RPMI7951 (cell line): ENCODE measurements at places on chromosomes 7 and 10.

GRCh38 chr10:22977751-22978150, 49.9 kb downstream of the ARMC3 start:
- DNase-seq, result peak; percentile 13

DNA sequence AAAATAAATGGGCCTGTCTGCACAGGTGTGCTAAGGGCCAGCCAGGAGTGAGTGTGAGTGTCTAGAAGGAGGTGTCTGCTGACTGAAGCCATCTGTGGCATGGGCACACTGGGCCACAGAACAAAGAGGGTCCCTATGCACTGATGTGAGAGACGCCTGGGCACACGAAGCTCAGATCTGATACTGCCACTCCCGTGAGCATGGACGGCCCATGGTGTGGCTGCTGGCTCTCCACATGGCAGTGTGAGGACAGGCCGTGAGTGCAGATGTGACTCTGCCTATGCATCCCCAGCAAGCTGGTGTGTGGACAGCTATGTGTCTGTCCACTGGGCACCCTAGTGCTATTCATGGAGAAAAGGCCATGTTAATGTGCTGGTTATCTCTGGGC, 12.8 kb upstream of the MYL7 start:
- no peak for DNase-seq

DNA sequence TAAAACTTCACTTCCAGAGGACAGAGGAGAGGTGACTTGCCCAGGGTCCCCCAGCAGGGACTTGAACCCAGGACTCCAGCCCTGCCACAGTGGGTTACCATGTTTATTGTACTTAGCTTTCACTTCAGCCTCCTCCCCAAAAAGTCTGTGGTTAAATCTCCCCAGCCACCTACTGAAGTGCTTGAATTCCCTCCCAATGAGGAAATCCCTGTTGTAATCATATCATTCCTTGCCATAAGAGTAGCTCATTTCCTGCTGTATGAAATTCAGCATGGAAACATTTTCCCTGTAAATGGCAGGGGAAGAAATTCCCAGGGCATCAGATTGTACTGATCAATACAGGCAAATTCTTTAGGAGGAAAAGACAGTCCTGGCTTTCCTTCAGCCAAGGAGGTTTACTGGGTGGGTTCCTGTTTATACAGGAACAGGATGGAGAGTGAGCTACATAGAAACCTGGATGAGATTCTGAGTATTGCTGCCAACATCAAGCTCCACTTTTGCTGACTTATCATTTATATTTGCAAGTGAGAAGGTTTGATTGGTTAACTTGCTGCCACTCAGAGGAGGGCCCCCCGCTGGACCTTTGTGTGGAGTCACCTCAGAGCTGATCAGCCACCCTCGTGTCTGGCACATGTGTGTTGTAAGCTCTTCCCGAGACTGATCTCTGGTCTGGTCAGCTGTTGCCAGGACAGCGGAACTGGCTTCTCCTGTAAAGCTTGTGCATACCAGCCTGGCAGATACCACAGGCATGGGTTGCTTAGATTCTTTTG, 16.4 kb upstream of the PDZD8 start:
- DNase-seq, result peak; percentile 39

DNA sequence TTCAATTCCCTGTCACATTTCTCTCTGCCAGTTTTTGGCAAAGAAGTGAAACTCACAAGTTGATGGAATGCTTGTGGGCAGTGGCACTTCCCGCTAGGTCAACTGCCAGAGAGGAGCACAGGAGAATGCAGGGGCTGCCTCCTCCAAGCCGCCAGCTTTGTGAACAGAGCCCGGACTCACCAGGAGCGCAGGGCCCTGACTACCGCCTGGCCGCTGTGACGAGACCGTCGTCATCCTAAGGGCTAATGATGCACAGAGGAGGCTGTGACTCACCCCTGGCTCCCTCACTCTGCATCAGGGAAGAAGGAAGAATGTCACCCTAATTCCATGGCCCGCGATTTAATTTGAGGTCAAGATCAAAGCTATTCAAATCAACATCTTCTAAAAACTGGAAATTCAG, 123.9 kb downstream of the TAX1BP1 start:
- no peak for DNase-seq

DNA sequence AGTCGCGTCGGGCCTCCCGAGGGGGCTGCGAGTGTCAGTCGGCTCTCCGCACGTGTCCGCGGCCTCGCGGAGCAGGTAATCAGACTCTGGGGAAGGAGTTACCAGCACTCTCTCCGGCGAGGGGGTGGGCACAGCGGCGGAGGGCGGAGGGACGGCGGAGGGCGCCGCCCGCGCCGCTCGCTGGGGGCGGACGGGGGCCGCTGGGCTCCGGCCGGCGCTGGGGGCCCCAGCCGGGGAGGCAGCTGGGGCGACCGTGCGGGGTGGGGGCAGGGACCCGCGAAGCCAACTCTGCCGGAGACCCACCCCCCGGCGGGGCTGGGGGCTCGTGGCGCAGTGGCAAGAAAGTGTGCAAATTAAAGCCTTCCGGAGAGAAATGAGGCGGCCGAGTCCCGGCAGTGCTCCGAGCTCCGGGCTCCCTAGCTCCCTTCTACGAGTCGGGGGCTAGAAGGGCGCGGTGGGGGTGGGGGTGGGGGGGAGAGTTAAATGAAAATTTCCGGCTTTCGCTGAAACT, at the start of gene CDK6:
Gene CDK6, minus strand, starts transcription at position 85 of the 511 bp plus-strand sequence. CDS start 3,250 bp downstream, outside the sequence.
- DNase-seq, result peak; percentile 72

GRCh38 chr7:152760854-152761748, 1.5 kb downstream of the ACTR3B start:
- DNase-seq, result peak; percentile 32

- DNase-seq, result peak; percentile 43
Observed at GRCh38 chr7:93148144-93148543, at the start of gene SAMD9L. TSS of gene SAMD9L (minus strand) at chr7:93148385. CDS start at chr7:93135971, 12,414 bp downstream.

DNA sequence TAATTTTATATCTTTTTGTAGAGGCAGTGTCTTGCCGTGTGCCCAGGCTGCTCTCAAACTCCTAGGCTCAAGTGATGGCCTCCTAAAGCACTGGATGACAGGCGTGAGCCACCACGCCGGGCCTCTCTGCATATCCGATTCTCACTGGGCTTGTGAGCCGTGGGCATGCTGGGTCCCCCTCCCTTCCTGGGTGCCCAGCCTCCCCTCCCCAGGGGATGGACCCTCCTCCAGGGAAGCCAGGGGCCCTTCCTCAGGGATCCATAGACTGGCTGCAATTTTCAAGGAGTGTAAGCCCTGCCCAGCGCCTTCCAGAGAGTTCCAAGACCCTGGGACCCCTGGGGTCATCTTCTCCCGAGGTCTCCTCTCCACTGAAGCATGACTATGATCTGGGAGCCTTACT, 23.7 kb upstream of the ELFN1 start:
- DNase-seq, result no peak

- DNase-seq, result peak; percentile 70
Observed at GRCh38 chr7:116588641-116589594, 64.1 kb downstream of the CAV1 start.

GRCh38 chr7:121038717-121039509, 50.4 kb downstream of the CPED1 start:
- DNase-seq, result no peak

- peak; percentile 61 for DNase-seq
Observed at GRCh38 chr7:4479367-4480039, 202.6 kb upstream of the FOXK1 start.

- no peak for DNase-seq
Observed at GRCh38 chr7:1026721-1027161, 17.6 kb upstream of the GPR146 start.
